GM18507 (cell line): ENCODE measurements at places on chromosomes 5 and 9.

DNA sequence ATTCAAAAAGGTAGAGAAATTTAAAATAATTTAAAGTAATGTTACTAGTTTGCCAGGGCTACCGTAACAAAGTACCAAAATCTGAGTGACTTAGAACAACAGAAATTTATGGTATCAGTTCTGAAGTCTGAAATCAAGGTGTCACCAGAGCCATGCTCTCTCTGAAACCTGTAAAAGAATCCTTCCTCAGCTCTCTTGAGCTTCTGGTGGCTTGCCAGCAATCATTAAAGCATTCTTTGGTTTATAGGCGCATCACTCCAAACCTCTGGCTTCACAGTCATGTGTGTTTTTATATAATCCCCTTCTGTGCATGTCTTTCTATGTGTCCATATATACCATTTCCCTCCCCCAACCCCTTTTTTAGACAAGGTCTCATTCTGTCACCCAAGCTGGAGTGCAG, 220.3 kb downstream of the COX7C start:
- DNase-seq, result no peak

DNA sequence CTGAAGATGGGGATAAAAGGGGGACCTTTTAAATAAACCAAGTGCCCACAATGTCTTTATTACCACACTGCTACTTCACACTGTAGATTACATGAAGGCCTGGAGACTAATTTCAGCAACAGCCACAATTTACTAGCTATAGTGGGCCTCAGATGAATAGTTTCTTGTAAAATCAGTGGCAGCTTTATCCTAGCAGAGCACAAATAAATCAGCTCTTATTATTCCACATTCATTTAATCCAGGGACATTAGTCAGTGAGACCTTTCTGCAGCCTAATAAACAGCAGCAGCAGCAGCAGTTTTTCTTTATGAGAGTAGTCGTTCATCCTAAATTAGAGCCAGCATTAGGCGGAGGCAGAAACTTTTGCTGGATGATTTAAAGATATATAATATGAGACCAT, 542.3 kb downstream of the PSAT1 start:
- no peak for DNase-seq

DNA sequence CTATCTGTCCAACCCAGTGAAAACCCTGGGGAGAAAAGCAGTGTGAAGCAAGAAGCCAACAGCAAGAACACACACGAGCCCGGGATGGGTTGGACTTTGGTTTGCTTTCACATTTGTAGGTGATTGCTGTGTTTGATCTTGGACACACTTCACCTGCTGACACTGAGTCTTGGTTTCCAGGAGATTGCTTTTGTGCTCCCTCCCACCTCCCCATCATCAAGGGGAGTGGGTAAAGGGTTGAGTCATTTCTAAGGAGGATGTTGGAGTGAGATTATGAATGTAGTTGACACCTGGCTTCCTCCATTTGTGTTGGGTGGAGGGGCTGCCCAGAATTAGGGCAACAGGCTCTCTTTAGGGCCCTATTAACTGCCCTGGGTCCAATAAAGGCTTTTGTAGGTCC, 37.5 kb downstream of the ANKDD1B start:
- no peak for DNase-seq

DNA sequence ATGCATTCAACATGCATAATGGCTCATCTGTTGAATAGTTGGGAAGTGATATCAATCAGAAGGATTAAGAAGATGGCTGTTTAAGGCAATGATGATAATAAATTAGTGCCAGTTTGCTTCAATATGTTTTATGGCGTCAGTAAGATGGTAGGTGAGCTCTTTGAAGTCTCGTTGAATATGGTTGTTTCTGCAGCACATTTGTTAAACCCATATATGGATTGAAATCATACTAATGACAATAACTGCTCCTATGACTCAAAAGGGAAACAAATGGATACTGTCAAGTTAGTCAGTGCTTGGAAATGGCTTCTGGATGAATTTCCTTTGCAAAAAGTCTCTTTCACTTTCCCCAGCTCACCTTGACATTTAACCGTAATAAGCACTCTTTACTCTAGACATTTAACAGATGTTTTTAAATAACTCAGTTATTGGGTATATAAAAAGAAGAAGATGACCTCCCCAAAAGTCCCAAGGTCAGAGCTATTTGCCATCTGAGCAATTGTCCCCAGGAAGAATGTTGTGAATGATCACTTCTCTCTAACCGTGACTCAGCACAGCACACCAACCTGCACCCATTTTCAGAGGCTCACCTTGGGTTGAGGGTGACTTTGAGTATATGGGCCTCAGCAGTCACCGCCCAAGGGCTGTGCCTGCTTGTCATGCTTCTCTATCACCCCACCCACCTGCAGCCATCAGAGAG, 133.4 kb downstream of the GRIA1 start:
- DNase-seq, result no peak

DNA sequence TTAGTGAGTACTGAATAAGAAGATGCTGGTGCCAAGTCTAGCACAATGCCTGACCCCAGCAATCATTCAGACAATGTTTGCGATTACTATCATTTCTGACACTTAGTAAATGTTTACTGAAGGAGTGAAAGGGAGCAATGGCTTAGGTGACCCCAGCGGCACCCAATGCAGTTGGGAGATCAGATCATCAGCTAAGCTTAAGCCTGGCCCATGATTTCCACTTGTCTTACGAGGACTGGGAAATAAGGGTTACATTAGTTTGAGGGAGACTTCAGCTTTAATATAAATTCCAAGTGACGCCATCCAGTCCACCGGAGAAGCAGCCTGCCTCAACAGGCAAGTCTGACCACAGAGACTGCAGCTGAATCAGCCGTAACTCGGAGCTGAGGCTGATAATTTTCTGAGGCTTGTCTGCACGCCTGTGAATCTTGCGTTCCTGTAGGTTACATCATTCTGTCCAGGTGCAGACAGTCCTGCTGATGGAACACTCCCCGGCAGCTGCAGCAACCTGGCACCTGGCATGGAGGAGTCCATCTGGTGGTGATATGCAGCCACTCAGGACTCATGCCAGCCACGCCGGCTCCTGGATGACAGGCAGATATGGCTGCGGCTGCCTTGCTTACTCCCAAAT, 34.9 kb upstream of the FGF1 start:
- no peak for DNase-seq
